ENCODE measurements at places on chromosomes 7 and 10.
A peak's percentile ranks its signal among the peaks of the same experiment; 100 is the strongest.

DNA sequence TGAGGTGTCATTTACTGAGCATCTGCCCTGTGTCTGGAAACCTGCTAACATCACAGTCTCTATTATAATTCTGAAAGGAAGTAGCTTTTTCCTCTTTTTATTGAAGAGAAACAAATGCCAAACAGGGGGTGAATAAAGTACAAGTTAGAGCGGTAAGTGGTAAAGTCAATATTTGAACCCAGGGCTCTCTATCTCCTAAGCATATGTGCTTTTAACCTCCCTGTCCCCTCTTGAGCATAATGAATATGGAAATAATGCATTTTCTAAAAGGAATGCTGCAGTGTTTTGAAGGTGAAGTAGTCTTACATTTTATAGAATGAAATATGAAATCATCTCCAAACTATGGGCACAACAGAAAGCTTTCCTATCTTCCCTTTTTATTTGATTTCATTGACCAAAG lies 196.7 kb downstream of the KIAA1217 start:
- DNase-seq = no peak

DNA sequence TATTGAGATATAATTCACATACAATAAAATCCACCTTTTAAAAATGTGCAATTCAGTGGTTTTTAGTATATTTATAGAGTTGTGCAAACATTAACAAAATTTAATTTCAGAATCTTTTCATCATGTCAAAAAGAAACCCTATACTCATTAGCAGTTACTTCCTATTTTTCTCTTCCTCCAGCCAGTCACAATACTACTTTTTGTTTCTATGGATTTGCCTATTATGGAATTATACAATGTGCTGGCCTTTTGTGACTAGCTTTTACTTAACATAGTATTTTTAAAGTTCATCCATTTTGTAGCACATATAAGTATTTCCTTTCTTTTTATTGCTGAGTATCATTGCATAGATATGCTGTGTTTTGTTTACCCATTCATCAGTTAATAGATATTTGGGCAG lies 199.9 kb upstream of the IMMP2L start:
- no peak for DNase-seq

DNA sequence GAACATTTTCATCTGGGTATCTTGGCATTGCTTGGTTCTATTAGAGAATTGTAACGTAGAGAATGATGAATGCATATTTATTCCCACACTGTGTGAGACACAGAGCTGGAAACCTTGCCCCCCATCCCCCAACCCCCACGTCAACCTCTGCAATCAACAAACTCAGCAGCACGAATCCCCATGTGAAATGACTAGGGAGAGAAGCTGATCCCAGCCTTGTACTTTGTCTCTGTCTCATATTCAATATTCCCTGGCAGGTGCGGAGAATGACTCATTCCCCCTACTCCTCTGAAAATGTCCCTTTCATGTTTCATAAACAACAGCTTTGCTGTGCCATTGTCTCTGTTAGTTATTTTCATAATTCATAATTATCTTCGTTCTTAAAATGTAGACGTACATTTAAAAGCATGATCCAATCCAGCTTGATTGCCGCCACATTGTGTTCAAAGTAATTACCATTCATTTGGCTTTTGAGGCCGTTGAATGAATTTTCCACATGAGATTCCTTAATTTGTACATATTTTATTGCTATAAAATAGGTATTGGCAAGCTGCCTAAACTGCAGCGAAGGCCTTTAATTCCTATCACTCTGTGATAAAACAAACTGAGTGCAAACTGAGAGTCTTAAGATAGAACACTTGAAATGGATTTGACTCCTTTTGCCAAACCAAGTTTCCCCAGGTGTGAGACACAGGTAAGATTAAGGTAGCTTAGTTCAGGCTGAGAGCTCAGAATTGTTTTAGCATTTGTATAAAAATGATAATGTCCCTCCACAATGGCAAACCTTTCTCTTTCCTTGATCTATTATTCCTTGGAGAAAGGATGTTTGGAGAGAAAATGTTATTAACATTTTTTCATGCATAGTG lies 920.2 kb downstream of the TYW1 start:
- DNase-seq = no peak

GRCh38 chr10:76127984-76128589 lies 696.7 kb downstream of the LRMDA start:
- DNase-seq = no peak

GRCh38 chr10:52853704-52854103 lies 81.1 kb upstream of the MBL2 start:
- DNase-seq = no peak

- no peak for DNase-seq
These were observed 39.3 kb downstream of the INSIG1 start for GRCh38 chr7:155336812-155337602.

GRCh38 chr7:151607464-151607867 lies 87.8 kb upstream of the RHEB start:
- DNase-seq = no peak

DNA sequence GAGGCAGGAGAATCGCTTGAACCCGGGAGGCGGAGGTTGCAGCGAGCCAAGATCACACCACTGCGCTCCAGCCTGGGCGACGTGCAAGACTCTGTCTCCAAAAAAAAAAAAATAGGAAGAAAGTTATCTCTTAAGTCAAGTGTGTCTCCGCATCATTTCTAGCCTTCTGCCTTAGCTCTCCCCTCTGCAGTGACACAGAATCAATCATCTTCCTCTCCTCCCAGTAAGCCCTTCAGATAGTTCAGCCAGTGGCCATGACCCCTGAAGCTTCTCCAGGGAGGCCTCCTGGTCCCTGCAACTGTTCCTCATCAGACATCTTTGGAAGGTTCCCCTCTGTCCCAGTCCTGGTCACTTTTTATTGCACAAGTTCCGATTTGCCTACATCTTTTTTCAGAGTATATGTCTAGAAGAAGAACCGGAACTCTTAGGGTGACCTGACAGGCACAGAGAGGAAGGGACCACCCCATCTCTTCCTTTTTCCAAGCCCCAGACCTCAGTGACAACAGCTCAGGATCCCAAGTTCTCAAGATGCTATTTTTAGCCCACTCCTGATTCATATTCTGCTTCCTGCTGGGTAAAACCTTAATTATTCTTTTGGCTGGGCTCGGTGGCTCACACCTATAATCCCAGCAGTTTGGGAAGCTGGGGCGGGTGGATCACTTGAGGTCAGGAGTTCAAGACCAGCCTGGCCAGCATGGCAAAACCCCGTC lies 6.6 kb upstream of the RHBDD2 start:
- DNase-seq = peak; percentile 1

DNA sequence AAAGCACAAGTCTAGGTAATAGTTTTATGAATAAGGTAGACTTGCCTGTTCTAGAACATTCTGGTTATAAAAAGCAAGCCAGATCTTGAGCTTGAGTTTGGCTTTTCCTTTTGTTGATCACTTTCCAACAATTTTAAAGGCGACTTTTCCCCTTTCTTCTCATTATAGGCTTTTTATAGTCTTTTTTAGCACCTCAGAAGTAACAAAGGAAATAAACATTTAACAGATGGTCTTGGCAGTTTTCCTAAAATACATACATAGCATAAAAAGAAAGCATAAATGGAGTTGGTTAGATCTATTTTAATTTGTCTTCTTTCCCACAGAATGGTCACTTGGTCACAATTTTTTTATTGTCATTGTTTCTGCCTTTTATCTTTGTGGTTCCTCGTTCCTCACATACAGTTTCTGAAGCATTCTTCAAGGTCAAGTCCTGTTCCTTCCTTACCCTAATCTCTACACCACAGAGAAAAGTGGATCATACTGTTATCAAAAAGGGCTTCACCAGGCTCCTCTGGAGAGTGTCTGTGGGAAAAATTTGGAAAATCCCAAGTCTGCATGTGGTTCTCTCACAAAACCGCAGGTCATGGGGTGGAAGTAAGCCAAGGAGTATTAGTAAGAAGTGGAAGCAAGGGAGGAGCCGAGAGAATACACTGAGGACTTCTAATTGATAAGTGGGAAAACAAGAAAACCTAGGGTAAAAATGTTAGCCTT lies 31.3 kb downstream of the THNSL1 start:
- DNase-seq = no peak

DNA sequence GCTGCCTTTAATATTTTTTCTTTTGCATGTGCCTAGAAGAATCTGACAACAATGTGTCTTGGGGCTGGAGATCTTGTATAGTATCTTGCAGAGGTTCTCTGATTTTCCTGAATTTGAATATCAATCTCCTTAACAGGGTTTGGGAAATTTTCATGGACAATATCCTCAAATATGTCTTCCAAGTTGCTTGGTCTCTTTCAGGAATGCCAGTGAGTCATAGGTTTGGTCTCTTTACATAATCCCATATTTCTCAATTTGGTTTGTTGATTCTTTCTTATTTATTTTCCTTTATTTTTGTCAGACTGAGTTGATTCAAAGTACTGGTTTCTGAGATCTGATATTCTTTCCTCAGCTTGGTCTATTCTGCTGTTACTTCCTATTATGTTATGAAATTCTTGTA lies 208.7 kb upstream of the GLI3 start:
- DNase-seq = no peak

- no peak for DNase-seq
These were observed 2.4 kb upstream of the PKD1L1 start for GRCh38 chr7:47950714-47951113.

GRCh38 chr10:86252079-86252478 lies 114.5 kb downstream of the GRID1 start:
- no peak for DNase-seq

DNA sequence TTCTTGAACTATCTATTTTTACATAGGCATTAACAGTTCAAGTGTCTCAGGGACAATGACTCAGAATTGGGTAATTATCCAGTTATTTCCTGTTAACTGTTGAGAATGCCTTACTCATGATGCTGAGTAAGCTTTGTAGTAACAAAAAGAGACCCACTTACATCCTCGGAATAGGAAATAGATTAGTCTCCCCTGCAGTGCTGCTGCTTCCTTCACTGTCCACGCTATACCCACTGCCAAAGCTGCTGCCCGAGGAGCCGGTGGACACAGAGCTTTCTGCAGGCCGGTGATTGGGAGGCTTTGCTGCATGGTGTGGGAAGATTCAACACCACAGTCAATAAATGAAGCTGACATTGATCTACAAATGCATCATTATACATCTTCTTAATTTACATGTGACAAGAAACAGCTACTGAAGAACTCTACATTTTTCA lies 357.1 kb downstream of the PCLO start:
- DNase-seq = peak; percentile 75

DNA sequence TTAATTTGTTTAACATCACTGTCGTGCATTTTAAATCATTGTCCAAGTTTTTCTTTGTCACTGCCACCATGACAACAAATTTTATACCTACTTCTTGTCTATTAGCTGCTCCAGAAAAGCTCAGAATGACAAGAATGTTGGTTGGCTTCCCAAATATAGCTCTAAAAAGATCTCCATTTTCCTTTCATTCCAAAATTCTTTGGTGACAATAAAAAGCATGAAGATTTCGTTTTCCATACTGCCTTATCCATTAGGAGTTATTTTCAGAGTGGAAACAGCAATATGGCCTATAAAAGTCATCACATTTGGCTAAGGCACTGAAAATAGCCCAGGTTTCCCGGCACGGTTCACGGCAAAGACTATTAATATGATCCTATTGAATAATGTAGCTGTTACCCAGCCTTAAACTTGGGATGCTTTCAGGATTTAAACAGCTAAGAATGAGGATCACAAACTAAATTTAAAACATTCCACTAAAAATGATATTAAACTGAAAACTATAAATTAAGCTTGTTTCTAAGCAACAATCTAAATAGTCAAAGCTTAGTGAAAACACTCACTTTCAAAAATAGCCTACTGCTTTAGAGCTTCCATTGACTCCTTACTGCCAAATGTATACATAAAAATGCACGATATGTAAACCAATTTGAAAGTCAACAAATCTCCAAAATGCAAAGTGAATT lies 2.7 kb downstream of the CTTNBP2 start:
- no peak for DNase-seq

DNA sequence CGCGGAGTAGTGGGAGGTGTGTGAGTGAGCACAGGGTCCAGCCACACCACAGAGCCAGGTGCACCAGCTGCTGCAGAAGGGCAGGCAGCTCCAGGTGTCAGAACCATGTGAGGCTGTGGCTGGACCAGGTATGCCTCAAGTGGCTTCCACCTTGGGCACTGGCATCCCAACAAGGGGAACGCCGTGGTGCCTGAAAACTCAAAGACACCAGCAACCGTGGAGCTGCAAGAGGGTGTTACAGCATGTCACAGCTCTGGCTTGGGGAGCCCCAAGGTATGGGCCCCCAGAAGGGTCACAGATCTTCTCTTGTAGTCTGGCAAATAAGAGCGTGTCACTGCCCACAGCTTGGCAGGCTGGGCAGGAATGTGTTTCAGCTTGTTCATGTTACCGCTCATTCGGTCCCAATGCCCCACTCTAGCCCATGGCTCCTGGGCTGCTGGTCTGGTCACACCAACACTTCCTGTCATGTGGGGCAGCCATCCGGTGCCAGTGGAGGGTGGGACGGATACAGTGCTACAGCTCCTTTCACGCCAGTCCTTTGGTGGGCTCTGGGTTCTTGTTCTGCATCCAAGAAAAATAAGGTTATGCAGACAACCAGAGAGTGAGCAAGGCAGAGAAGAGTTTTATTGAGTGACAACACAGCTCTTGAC lies 29.8 kb downstream of the STRA8 start:
- no peak for DNase-seq

All from amniotic stem cell (primary cell).